ENCODE measurements at places on chromosomes 7 and 10.

- peak; percentile 28 for DNase-seq
Observed at GRCh38 chr7:1691096-1691495, 21.0 kb downstream of the ELFN1 start.

GRCh38 chr10:10829576-10829975, 188.1 kb upstream of the CELF2 start:
- no peak for DNase-seq

DNA sequence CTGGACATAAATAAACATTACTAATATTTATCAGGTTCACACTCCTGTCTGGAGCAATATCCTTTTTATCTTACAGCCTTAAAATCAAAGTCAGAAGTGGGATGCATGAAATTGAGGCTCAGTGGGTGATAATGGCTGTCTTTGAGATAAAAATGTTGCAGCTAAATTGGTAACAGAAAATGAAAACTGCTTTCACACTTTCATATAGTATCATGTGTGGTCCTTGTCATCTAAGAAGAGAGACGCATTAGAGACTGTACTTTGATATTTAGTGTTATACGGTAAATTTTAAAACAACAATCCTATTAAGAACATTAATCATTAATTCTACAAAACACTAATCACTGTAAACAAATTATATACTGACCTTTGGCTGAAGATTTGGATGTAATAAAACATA, 235.2 kb upstream of the HGF start:
- no peak for DNase-seq

DNA sequence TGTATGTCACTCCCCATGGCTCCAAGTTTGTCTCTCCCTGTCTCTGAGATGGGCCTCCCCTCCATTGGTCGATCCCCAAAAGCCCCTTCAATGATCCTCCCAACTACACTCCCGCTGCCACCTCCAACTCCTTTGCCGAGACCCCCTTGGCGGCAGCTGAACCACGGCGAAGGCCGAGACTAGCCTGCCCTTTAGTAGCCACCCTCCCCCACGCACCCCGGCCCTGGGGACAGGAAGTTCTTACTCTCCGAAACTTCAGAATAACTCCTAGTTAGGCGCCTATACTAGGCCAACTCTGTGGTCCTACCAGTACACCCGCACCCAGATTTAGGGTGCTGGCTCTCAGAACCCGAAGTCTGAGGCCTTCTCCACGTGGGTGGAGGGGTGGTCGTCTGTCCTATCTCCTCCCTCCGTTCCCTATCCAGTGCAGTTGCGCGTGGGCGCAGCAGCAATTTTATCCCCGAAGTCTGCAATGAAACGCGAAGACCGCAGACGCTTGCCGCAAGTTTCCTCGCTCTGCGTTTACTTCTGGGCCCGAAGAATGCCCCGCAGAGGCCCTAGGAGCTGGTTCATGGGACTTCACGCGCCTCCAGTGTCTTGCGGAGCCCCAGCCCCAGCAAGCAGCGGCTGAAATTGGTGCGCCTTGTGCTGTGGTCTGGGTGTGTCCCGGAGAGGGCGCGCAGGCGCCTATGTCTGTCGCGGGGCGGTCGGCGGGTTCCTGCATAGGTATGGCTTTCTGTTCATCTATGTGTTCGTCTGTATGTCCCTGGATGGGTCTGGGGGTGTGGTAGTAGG, 82.6 kb upstream of the SLF2 start:
- DNase-seq = peak; percentile 64

DNA sequence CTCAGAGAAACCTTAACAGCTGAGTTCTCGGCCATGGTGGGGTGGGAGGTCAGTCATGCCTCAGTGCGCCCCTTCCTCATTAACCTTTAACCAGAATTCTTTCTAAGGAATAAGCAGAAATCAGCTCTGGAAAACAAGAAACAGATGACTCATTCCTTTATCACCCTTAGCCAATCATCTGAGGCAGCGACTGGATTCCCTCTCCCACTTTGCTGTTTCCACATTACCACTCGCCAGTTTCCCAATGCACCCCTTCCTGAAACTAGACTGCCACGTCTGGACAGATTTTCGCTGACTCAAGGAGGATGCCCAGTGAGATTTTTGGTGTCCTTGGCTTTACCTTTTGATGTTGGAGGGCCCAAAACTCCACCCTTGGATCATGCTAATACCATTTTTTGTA, 223.8 kb downstream of the PLXDC2 start:
- DNase-seq = no peak

DNA sequence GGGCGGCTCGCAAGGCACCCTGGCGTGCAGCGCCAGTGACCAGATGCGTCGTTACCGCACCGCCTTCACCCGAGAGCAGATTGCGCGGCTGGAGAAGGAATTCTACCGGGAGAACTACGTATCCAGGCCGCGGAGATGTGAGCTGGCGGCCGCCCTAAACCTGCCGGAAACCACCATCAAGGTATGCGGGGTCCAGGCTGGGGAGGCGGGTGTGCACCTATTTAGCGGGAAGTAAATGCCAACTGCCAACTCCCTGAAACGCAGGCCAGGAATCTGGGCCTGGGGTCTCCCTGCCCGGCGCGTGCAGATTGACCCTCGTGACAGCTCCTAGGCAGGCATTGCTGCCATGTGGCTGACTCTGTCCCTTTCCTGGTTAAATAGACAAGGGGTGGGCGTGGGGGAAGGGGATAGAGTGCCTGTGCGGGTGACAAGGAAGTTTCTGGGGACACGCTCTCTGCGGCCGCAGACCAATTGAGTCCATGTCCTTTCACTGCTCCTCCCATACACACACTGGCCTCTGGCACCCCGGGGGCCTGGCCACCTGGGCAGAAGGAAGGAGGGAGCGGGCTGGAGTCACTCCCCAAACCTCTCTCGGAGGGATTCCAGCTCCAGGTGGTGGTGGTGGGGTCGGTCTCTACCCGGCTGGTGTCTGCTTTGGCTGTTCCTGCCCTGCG, 2.7 kb downstream of the EVX1 start:
- DNase-seq = peak; percentile 54

- no peak for DNase-seq
Observed at GRCh38 chr10:8721650-8722049, 667.2 kb downstream of the GATA3 start.

- no peak for DNase-seq
Observed at GRCh38 chr10:70167246-70167645, 3.1 kb downstream of the SAR1A start.

- DNase-seq = no peak
Observed at GRCh38 chr7:44318332-44318731, 7.1 kb downstream of the CAMK2B start.

DNA sequence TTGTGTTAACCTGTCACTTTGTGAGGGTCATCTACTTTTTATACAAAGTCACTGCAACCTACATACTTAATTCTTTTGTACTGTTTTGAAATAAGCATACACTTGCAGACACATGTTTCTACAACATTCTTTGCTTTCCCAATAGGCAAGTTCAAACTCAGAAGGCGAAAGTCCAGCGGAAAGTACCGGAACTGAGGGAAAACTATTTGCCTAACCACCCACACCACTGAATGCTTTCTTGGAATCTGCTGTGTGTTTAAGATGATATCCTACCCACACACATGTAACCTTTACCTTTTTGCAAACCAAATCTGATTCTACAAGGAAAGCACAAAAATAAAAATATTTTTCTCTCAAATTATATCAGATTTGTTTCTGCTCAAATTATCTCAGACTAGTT, 139.4 kb upstream of the AGR3 start:
- DNase-seq = no peak

DNA sequence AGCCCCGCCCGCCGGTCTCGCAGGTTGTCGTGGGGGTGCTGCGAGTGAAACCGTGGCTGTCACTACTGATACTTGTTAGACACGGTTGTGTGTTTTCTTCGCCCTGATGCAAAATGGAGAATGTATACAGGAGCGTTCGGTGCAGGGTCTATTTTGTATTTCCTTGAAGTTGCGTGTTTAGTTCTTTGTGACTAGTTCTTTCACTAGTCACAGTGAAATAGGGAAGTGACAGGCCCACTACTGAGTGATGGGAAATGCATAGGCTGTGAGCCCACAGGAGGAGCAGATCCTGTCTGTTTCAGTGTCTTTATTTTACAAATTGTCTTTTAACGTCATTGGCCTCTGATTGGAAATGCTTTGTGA, 675 bp downstream of the ABRAXAS2 start:
- DNase-seq = no peak

GRCh38 chr7:99379043-99379577, 4.6 kb downstream of the ARPC1B start:
- DNase-seq = no peak

GRCh38 chr7:117470777-117471176, 9.0 kb upstream of the CFTR start:
- no peak for DNase-seq

- DNase-seq = no peak
Observed at GRCh38 chr7:81268551-81268950, 349.7 kb upstream of the SEMA3C start.

- no peak for DNase-seq
Observed at GRCh38 chr10:29356931-29357330, 68.1 kb downstream of the LYZL1 start.

DNA sequence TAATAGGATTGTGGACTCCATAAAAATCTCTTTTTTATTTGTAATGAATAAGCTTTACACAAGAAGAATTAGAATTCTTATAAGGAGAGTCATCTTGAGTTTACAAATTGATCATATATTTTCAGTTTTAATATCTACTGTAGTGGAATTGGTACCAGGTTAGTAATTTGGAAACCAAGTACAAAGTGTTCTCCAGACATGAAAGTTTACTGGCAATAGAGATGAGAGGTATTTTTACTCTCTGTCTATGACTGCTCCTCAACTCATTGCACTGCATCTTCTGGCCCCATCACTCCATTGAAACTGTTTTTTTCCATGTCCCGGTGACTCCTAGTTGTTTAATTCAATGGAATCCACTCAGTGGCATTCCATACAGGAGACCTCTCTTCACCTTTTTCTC, 164.5 kb upstream of the SMIM30 start:
- no peak for DNase-seq

- DNase-seq = no peak
Observed at GRCh38 chr7:128687131-128687530, 15.0 kb downstream of the GARIN1A start.

- DNase-seq = no peak
Observed at GRCh38 chr7:22121702-22122474, 176.2 kb upstream of the CDCA7L start.

GRCh38 chr7:16627236-16627635, 18.3 kb downstream of the ANKMY2 start:
- no peak for DNase-seq

GRCh38 chr7:2009541-2010001, 223.2 kb downstream of the MAD1L1 start:
- no peak for DNase-seq

DNA sequence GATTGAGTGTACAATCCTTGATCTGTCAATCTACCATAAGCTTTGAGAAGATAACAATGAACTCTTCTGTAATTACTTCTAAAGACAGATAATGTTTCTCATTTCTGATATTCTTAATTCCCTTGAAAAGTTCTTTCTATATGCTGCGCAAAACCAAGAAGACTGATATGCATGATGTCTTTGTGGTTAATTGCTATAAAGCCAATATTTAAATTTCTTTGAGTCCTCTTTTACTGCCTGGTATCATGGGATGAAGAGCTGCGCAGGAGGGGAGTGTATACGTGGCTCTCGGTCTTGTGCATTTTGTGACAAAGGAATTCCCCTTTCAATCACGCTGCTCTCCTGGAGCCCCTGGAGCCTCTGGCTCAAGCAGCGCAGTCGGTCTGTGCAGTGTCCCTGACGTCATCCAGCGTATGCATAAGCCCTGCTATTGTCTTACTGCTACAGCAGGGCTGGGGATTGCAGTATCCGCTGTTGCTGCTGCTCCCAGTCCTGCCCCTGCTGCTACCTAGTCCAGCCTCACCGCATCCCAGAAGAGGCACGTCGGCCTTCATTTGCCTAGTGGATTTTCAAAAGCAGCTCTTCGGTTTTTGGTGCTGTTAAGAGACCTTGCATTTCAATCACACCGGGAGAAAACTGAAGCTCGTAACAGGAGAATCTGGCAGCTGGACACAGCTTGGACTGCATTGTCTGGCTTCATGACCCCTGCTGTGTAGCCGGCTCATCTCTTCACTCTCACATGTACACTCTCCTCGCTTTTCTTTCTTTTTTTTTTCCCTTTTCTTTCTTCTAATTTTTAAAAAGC, 66.7 kb downstream of the ST7 start:
- no peak for DNase-seq

DNA sequence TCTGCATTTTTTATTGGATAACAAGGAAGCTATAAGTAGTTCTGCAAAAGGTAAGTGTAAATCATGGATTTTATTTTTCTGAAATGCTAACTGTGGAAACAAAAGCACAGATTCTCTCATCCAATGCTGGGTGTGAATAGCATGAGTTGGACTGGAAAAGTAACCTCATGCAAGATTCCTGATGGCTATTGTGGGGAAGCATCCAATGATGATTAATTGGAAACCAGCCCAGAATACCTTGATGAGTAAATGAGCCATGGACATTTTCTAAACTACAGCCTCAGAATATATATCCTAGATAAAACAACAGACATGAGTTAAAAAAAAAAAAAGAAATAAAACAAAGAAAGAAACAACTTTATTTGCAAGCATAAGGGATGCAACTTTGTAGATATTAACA, 934.6 kb downstream of the CCSER2 start:
- no peak for DNase-seq

- no peak for DNase-seq
Observed at GRCh38 chr7:89695241-89695640, 459.0 kb upstream of the STEAP1 start.

DNA sequence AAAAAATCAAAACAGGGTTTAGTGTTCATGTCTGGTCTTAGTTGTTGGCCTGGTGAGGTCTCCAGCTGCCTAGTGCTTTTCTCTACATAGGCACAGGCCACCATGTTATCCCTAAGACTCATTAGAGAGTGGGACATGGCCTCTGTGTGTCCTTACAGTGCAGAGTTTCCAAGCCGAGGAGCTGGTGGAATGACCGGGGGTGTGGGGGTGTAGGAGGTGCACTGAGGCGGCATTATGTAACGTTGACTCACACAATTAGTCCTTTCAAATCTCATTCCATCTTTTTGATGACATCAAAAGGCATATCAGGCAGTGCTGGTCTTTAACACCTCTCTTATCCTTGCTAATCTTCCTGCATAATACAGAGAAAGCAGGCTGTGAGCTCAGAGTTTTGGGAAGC, 71.3 kb downstream of the MTPN start:
- DNase-seq = no peak

DNA sequence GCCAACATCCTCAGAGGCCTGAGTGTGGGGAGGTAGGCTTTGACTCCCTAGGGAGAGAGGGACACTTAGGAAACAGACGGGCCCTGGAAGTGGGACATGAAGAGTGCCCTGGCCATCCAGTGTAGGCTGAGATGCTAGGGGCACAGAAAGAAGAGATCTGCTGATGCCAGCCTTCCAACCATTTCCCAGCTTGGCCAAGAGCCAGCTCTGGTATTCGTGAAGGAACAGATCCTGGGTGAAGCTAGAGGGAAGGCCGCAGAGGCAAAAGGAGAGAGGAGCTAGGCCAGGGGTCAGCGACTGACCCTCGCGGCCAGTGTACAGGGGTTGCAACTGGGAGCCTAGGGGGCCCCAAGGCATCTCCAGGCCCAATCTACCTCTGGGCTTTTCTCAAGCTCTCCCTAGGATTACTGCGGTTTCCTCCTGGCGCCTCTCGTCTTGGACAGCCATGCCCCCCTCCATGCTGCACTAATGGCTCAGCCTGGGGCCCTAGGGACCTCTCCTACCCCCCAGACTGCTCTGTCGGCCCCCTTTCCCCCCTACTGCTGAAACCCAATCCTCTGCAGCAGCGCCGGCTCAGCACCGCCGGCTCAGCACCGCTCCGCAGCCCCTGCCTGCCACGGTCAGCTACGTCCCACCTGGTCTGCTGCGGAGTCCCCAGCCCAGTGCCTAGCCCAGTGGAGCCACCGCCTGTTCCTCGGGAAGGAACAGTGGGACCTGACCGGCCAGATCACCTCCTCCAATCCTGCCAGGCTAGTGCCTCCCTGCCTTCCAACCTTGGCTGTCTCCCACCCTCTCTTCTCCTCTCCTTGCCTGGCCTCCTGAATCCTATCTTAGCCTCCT, at the start of gene ASIC3:
Gene ASIC3 (plus strand): TSS at position 556 of the 840 bp plus-strand sequence. CDS start 355 bp downstream, outside the sequence.
- DNase-seq = no peak

Measured in activated CD8-positive, alpha-beta memory T cell treated with anti-CD3 and anti-CD28 coated beads, Interleukin-2, amount 50 U/mL, for 48 hours (primary cell).